ENCODE measurements at places on chromosomes 5 and 9.

GRCh38 chr5:81768935-81769452 lies 18.1 kb upstream of the SSBP2 start:
- DNase-seq = no peak

GRCh38 chr5:154467655-154468354 lies 10.2 kb downstream of the HAND1 start:
- no peak for DNase-seq

DNA sequence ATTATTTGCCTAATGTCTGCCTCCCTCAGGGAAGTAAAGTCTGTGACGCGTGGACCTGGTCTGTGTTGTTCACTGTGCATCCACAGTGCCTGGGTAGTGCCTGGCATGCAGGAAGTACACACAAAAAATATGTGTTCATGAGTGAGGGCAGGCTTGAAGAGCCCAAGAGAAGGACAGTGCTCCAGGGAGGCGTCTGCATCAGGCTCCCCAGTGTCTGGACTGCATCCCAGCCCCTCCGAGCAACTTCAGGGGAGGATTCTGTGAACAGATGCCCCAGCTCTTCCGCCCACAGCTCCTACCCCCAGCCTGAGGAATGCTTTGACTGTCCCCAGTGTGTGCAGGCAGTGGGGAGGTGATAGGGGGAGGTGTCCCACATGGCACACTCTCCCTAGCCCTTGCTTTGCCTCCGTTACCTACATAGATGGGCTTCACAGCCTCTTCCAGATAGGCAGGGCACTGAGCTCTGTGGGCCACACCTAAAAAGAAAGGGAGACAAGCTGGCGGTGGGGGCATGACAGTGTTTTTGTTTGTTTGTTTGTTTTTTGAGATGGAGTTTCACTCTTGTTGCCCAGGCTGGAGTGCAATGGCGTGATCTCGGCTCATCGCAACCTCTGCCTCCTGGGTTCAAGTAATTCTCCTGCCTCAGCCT lies 25.4 kb downstream of the IRF1 start:
- DNase-seq = no peak

- DNase-seq = no peak
Observed at GRCh38 chr5:135395451-135395850, 3.6 kb downstream of the MACROH2A1 start.

- DNase-seq = no peak
Observed at GRCh38 chr5:98433022-98433421, 340.4 kb upstream of the RGMB start.

DNA sequence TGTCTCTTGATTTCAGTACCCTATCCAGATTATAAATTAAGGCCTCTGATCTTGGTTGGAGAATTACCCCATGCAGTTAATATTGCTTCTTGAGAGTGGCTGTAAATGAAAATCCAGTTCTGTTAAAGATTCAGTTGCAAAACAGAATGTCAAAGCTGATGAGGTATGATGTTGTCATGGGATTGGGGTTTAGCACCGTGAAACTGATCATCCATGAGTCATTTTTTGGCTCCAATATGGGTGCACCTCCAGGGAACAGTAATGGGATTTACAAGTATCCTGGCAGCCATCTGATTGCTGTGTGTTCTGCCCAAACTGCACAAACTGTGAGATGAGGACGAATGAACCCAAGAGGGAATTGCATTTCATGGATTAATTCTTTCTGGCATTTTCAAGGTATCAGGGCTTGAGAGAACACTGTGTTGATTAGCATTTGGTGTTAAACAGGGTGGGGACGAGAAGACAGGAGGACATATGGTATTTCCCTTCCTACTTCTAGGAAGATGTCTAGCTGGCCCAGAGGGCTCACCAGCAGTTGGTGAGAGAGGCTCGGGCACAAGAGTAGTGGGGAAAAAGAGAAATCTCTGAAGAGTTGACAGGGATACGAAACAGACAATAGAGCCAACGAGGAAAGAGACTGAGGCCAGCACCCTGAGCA lies 214.7 kb downstream of the GAS1 start:
- no peak for DNase-seq

DNA sequence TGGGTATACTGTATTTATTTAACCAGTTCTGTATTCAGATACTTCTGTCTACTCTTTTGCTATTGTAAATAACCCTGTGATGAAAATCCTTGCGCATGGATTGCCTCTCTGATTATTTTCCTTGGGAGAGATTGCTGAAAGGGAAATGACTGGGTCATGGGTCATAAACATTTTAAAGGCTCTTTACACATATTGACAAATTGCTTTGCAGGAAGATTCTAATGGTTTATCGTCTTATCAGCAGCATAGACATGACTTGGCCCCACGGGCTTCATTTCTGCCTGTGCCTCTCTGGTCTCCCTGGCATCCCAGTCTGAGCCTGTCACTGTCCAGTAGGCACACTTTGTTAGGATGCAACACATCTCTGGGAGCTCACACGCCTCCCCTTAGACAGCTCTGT lies 52.3 kb downstream of the RGS3 start:
- DNase-seq = no peak

DNA sequence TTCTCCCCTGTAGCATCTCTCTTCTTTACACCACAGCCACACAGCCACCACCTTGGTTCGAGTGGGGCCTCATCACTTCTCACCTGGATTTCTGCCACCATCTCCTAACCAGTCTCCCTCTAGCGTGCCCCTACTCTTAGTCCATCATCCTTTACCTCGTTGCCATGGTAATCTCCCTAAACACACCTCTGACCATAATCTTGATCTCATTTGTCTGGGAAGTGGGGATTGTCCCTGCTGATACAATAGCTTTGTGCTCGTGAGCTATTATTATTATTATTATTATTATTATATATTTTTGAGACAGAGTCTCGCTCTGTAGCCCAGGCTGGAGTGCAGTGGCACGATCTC lies 76.5 kb upstream of the HSPA9 start:
- DNase-seq = no peak

- no peak for DNase-seq
Observed at GRCh38 chr5:122790354-122791103, 15.6 kb downstream of the SNX2 start.

GRCh38 chr5:145598983-145599382 lies 236.2 kb downstream of the PRELID2 start:
- DNase-seq = no peak

DNA sequence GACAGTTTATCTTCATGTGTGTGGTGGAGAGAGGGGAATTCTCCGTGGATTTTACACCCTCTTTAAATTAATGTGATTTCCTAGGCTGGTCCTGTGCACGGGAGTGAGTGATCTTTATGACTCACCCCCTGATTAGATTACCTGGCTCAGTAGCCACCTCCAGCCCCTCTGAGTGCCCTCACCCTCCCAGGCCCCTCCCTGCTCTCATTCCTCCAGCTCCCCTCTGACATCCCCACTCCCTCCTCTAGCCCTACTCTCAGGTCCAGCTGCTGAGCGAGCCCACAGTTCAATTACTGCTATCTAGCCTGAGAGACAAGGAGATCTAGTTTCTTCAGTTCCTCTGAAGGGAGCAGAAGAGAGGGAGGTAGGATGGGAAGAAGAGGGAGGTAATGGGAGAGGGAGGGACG lies 61.8 kb upstream of the ARAP3 start:
- DNase-seq = no peak

DNA sequence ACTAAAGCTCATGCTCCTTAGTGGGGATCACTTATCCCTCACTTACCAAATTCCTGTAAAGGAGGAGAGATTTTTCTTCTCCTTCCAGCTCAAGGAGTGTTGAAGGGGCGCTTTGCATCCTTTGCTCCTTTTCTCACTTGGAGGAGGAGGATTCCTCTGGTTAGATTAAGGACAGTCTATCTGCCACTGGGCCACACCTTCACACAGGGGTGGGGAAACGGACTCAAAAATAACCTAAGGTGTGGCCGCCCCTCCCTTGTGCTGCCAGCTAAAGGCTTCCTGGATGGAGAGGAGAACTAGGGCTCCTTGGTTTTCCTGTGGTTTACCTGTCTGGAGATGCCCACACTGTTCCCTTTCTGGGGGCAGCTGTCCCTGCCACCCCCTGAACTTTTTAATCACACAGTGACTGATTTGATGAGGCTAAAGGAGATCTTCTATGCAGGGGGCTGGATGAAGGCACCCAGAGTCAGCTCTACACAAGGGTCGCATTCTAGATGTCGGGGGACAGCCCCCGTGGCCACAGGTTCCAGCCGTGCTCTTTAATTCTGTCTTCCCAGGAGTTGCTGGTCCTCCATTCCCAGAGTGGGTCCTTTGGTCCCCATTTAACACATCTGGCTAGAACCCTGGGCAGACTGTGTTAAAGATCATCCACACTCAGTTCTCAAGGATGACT lies 14.4 kb downstream of the GLRX start:
- no peak for DNase-seq

Data from activated gamma-delta T cell (primary cell).